ENCODE measurements at places on chromosomes 5 and 9.

GRCh38 chr5:78821536-78822021 is 163.5 kb downstream of the ARSB start:
- DNase-seq = no peak

DNA sequence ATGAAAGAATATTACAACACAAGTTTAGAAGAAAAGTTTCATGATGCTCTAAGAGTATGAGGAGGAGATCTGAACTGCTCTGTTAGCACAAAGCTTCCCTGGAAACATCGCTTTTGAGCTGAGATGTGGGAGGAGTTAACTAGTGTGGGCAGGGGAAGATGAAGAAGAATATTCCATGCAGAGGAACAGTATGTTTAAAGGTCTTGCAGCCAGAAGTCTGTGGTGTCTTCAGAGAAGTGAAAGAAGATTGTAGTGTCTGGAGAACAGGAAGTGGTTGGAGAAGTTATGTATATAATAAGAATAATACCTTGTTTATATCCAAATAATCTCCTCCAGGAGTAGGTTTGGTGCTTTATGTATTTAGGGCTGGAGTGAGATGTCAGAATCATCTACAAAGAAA is 406.7 kb downstream of the MAN2A1 start:
- DNase-seq = no peak

DNA sequence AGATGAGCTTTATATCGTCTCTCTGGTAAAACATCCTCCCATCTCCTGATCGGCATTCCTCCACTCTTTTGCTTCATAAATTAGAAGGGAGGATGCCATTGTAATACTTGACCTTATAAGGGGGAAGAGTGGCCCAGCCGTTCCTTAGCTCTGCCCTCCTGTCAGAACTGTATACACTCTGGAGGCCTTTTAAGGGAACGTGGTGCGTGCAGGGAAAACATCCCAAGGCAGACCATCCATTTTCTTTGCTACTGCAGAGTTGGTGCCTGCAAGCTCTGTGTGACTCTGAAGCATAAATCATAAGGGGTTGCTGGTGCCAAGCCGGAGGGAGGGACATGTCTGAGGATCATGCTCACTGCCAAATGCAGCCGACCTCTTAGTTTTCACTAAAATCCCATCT is 90.4 kb downstream of the PGM5 start:
- DNase-seq = no peak

DNA sequence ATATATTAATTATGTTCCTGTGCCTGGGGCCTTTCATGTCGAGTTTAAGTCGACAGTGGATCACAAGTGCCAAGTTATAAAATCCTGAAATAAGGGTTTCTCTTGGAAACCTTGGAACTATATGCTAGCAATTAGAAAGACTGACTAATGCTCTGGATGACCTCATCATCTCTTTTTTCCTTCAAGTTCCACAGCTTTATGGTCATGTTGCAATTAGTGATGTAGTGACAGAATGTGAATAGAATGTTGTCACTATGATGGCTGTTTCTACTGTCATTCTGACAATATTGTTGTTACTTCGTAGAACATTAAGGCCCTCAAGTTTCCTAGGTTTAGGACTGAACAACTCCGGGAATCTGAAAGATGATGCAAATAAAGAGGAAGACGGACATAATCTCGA is 368.0 kb upstream of the SEMA6A start:
- no peak for DNase-seq

DNA sequence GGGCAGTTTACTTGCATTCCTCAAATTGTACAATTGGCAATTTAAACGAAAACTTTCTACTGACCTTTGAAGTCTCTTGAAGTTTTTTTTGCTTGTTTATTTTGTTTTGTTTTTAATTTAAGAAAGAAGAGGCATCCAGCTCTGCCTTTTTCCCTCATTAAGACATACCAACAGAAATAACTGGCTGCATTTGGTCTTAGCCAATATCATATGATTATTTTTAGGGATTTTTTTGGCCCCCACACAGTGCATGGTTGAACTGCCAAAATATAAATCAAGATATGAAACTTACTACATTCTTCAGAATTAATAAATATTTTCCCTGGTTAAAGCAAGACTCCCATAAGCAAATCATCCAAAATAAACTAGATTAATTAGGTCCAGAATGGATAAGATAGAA is 79.4 kb downstream of the ALDH1A1 start:
- no peak for DNase-seq

DNA sequence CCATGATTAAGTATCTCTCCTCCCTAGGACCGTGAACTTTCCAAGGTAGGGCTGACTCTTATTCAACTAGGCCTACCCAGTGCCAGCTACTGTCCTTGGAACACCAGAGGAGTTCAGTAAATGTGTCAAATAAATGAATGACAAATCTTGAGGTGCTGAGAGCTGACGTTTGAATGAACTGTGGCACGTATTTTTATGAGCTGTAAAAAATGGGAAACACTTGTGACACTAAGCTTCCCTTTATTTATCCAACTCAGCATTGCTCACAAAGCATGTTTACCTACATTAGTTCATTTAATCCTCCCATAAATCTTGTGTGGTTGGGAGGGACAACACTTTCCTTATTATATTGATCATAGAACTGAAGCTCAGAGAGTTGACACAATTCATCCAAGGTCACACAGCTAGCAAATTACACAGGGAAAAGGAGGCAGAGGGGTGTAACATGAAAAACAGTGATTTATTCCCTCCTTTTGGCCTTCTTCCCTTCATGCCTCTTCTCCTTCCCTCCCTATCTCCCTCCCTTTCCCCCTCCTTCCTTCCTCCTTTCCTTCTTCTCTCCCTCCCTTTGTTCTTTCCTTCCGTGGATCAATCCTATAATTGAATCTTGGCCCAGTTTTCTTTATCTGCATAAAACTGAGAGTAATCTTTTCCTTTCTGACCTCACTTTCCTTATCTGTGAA is 412.6 kb downstream of the DMRT2 start:
- DNase-seq = no peak

- no peak for DNase-seq
Measured at GRCh38 chr5:129377504-129377903, 82.6 kb upstream of the ADAMTS19 start.

DNA sequence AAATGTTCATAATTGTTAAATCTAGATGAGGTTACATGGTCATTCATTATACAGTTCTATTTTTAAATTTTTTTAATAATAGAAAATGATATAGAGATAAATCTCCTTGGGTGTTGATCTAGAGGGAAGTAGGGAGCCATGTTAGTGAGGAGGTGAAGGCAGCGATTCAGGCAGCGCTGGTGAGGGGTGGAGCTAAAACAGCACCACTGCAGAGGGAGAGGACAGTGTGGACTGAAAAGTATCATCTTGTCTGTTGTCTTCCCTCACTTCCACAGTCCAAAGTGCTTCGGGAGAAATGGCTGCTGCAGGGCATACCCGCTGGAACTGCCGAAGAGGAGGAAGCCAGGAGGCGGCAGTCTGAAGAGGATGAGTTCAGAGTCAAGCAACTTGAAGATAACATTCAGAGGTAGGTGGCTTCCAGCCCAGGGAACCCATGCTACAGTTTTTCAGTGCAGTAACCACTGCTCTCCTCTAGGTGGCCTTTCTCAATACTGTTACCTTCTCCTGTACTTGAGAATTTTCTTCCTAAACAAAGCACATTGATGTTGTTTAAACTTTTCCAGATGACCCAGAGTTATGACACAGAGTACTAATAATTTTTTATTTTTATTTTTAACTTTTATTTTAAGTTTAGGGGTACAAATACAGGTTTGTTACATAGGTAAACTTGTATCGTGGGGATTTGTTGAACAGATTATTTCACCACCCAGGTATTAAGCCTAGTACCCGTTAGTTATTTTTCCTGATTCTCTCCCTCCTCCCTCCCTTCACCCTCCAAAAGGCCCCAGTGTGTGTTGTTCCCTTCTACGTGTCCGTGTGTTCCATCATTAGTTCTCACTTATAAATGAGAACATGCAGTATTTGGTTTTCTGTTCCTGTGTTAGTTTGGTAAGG is 100.5 kb downstream of the PALM2AKAP2 start:
- DNase-seq = no peak

GRCh38 chr9:73183428-73183827 is 31.8 kb downstream of the ANXA1 start:
- no peak for DNase-seq

DNA sequence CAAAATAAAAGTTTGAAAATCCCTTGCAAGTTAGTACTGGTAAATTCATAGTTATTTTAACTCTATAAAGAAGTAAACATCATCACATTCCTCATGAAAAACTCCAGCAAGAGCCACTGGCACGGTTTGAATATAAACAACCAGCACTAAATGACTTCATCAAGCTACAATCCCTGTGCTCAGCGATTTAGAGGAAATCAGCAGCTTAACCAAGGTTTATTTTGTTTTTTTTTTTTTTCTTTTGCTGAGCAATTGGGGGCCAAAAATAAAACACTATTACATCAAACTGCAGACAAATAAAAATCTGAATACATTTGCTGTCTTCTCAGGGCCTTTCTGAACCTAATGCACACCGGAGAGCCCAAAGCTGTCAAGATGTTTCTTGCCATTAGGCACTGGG is 106.2 kb upstream of the SLC24A2 start:
- no peak for DNase-seq

- DNase-seq = no peak
Measured at GRCh38 chr5:15513431-15513830, 13.5 kb downstream of the FBXL7 start.

DNA sequence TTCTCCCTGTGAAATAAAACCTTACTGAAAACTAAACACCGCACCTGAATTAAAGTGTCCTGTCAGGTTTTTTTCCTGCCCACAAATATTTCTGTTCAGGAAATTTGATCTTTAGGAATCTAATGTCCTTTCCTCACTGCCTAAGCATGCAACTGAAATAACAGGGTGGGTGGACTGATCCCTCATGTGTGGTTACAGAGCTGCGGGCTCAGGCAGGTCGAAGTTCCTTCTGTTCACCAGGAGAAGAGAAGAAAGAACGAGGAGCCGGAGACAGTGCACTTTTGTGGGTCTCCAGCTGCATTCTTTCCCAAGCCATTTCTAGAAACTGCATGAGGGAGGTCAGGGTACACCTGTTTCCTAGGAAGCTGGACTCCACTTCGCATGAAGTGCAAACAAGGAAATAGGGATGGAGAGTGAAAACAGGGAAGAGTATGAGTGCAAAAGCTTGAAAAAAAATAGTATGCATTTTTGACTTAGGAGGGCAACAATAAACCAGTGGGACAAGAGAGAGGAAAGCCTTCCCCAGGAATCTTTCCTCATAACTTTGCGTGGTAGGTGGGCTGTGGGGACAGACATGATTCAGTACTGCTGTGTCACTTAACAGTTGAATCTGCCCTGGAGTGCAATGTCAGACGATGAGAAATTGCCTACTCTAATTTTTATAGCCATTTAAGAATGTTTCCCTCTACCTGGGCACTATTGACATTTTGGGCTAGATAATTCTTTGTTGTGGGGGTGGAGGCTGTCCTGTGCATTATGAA is 60.3 kb downstream of the GCNT1 start:
- DNase-seq = no peak

DNA sequence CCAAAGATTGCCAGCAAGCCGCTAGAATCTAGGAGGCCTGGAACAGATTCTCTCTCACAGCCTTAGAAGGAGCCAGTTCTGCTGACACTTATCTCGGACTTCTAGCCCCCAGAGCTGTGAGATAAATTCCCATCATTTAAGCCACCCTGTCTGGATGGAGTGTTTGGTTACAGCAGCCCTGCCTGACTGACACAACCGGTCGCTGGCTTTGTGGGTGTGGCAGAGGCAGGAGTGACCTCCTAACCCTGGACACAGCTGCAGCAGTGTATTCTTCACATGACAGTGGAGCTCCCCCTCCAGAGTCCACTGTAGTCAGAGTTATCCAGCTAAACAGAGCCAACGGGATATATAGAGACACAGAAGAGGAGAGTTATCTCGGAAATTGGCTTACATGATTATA is 21.2 kb upstream of the IL17B start:
- DNase-seq = no peak

GRCh38 chr5:153816870-153817269 is 221.8 kb downstream of the FAM114A2 start:
- no peak for DNase-seq

GRCh38 chr9:76605321-76605900 is 146.4 kb downstream of the GCNT1 start:
- no peak for DNase-seq

- no peak for DNase-seq
Measured at GRCh38 chr5:52771343-52772039, 16.2 kb upstream of the ITGA1 start.

- peak; percentile 10 for DNase-seq
Measured at GRCh38 chr5:28896949-28897348, 1858.6 kb upstream of the CDH9 start.

- no peak for DNase-seq
Measured at GRCh38 chr5:135883026-135883425, 12.6 kb downstream of the IL9 start.

GRCh38 chr5:32960340-32961058 is 249.4 kb downstream of the NPR3 start:
- DNase-seq = no peak

DNA sequence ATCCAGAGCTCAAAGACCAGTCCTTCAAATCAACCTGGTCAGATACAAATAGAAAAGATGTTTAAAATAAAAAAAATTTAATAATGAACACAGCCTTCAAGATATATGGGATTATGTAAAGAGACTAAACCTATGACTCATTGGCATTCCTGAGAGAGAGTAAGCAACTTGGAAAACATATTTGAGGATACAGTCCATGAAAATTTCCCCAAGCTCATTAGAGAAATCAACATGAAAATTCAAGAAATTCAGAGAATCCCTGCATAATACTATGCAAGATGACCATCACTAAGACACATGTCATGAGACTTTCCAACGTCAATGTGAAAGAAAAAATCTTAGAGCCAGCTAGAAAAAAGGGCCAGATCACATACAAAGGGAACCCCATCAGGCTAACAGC is 512.9 kb upstream of the PTGER4 start:
- DNase-seq = no peak

GRCh38 chr5:163309914-163310313 is 127.5 kb upstream of the CCNG1 start:
- no peak for DNase-seq

- DNase-seq = no peak
Measured at GRCh38 chr5:68342693-68343092, 127.1 kb downstream of the PIK3R1 start.

GRCh38 chr9:87567571-87567970 is 69.9 kb downstream of the DAPK1 start:
- DNase-seq = no peak

- no peak for DNase-seq
Measured at GRCh38 chr5:10400831-10401230, 40.8 kb upstream of the ROPN1L start.

DNA sequence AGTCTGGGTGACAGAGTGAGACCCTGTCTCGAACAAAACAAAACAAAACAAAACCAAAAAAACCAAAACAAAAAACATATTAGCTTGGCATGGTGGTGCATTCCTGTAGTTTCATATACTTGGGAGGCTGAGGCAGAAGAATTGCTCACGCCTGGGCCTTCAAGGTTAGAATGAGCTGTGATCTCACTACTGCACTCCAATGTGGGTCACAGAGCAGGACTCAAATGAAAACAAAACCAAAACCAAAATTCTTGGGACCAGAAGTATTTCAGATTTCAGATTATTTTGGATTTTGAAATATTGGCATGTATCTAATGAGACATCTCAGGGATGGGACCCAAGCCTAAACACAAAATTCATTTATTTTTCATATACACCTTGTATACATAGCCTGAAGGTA is 80.2 kb downstream of the TMC1 start:
- DNase-seq = no peak
